ENCODE measurements at places on chromosomes 2 and 18.

GRCh38 chr2:213162516-213163118, 11.2 kb upstream of the IKZF2 start:
- DNase-seq = no peak

- DNase-seq = peak; percentile 25
These were observed 256.0 kb downstream of the DCDC2C start for GRCh38 chr2:3959372-3959771.

GRCh38 chr2:74739129-74739528, 85.1 kb downstream of the SEMA4F start:
- no peak for DNase-seq

DNA sequence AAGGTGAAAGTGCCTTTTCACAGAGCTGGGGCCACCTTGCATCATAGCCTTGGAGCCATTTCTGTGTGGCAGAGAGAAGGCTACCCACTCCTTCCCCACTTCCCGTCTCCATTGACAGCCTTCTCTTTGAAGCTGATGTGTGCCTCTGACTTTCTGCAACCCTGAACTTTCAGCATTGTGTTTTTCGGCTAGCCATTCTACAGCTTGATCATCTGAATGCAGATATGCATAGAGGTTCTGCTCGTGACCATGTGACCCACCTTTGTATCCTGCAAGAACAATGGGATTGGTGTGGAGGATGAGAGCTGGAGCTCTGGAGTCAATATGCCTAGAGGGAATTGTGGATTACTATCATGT, 69.1 kb upstream of the KCNE4 start:
- peak; percentile 62 for DNase-seq

- DNase-seq = no peak
These were observed 816.4 kb downstream of the SOCS6 start for GRCh38 chr18:71105078-71105819.

DNA sequence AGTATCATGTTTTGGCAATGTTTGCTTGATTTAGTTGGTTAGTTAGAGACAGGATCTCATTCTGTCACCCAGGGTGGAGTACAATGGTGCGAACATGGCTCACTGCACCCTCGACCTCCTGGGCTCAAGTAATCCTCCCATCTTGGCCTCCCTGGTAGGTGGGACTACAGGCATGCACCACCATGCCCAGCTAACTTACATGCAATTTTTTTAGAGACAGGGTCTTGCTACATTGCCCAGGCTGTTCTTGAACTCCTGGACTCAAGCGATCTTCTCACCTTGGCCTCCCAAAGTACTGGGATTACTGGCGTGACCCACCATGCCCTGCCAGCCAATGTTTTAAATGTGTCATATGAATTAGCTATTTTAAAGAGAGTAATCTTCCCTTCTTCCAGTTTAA, 16.3 kb upstream of the CDKL4 start:
- DNase-seq = no peak

DNA sequence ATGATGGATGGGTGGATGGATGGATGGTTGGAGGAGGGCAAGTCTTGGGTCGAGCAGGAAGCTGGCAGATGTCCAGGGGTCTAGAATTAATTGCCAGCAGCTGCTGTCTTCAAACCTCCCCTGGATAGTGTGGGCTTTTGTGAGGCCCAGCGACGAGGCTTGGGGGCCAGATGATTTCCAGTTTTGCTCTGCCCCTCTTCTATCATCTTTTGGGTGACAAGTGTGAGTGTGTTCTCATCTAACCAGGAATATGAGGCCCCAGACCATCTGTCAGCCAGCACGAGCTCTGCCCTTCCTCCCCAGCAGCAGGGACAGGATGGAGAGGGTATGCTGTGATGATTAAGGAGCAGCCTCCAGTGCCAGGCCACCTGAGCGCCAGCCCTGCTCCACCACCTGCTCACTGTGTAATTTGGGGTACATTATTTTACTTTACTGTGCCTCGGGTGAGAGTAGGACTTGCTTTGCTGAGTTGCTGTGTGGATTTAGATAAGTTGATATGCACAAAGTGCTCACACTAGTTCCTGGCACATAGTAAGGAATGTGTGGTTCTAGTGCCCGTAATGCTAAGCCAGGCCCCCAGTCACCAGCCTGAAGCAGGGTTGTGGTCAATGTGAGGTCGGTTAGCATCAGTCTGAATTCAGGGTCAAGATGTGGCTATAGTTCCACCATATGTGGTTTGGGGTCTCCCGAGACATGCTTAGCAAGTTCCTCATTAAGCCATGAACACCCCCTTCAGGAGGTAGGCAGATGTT, 251.1 kb downstream of the CYP26B1 start:
- DNase-seq = no peak

DNA sequence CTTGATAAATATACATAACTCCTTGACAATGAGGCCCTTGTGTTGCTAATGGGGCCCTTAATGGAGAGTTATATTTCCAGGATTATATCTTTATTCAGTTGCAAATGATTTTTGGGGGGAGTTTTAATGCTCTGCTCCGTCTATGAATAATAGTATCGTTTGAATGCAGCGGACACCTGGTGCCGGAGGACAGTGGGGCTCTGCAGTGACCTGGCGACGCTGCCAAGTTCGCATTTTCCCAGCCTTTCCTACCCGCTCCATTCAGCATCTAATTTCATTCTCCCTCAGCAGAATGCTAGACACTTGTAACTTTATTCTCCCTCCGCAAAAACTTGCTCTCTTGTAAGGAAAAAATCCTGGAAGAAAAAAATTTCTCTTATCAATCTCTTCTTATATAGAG, 257.6 kb upstream of the SALL3 start:
- DNase-seq = no peak

- no peak for DNase-seq
These were observed 148.9 kb downstream of the SMAD2 start for GRCh38 chr18:47781561-47781960.

DNA sequence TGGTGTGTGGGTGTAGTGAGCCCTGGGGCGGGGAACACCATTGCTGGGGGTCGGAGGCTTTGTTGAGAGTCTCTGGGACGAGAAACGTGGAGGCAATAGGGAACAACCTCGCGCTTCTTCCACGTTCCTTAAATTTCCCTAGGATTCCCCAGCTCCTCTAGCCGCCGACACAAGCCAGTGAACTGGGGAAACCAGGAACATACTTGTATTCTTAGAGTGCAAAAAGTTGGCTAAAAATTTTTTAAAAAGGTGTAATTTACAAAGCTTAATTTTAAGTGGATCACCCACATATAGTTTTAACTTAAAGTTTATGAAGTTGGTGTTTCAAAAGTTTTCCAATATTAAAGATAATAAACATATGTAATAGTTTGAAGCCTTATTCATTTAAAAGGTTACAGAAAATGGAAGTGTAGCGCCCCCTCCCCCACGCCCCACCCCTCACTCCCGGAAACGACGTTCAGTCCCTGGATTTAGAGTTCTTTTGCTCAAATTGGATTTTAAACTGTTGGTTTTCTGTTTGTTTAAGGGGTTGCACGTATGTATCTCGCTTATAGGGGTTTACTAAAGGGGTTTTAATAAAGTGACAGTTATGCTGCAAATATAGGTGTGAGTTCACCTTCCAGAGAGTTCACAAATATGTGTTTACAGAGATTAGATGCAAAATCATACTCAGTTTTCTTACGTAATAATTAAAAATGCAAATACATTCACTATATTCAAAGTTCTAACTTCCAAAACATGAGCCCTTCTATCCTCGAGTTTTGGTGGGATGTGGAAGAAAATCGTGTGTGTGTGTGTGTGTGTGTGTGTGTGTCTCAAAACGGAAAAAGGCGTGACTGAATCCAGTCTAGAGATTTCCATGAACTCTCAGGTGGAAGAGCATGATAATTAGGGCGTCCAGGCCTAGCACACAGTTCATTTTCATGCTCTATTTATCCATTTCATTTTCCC, 872 bp downstream of the DSG2 start:
- peak; percentile 8 for DNase-seq

- DNase-seq = no peak
These were observed 28.0 kb upstream of the EFEMP1 start for GRCh38 chr2:55951533-55951932.

DNA sequence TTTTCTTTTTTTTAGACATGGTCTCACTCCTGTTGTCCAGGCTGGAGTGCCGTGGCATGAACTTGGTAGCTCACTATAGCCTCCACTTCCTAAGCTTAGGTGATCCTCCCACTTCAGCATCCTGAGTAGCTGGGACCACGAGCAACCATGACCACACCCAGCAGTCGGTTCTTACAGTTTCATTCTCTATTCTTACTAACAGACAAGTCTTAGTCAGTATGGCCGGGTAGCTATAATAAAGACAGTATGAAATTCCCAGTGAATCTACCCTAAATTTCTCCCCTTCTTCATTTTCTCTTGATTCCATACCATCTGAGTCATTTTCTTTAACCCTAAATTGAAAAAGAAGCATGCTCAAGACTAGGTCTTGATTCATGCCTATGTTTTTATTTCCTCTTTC, 775.3 kb upstream of the NRXN1 start:
- no peak for DNase-seq

All from Jurkat, Clone E6-1 (cell line).